ENCODE measurements at places on chromosomes 1 and 21. TPM values are rescaled to one million over a fixed set of nuclear protein-coding genes. Genes with fewer than 3 reads are reported as not detected.

DCST1 gene
- not detected for total RNA-seq

SV2A gene
- 3.3 TPM for total RNA-seq

NHLH2 gene
- total RNA-seq = not detected

FCRL5 gene
- not detected for total RNA-seq

PGD gene
- total RNA-seq = 74.0 TPM

FOXJ3 gene
- total RNA-seq = 41.2 TPM

MPZ gene
- total RNA-seq = 0.81 TPM

CYYR1 gene
- total RNA-seq = 20.6 TPM

YRDC gene
- 18.0 TPM for total RNA-seq

KCNJ15 gene
- total RNA-seq = 1.1 TPM

KRTAP20-4 gene
- not detected for total RNA-seq

FCAMR gene
- total RNA-seq = not detected

SELENBP1 gene
- 2.4 TPM for total RNA-seq

WNT4 gene
- total RNA-seq = 0.32 TPM

FCRL6 gene
- not detected for total RNA-seq

FMOD gene
- total RNA-seq = 0.65 TPM

NUDT4B gene
- total RNA-seq = 36.6 TPM

MTHFR gene
- total RNA-seq = 18.1 TPM

PDC gene
- not detected for total RNA-seq

DPT gene
- not detected for total RNA-seq

RSPH1 gene
- not detected for total RNA-seq

UBE2J2 gene
- 35.9 TPM for total RNA-seq

PRRX1 gene
- total RNA-seq = 0.49 TPM

LHX8 gene
- not detected for total RNA-seq

SPRR4 gene
- not detected for total RNA-seq

KIF14 gene
- total RNA-seq = 7.9 TPM

RNF186 gene
- total RNA-seq = not detected

LIPI gene
- not detected for total RNA-seq

CLEC20A gene
- total RNA-seq = not detected

VANGL2 gene
- total RNA-seq = not detected

ADGRL4 gene
- 282 TPM for total RNA-seq

MFN2 gene
- 95.7 TPM for total RNA-seq

BMP8B gene
- under 0.01 TPM for total RNA-seq

MUL1 gene
- 19.6 TPM for total RNA-seq

C8B gene
- total RNA-seq = not detected

LCE1D gene
- not detected for total RNA-seq

NBPF4 gene
- total RNA-seq = not detected

LRRC38 gene
- total RNA-seq = 1.4 TPM

SLC66A1 gene
- 12.8 TPM for total RNA-seq

S1PR1 gene
- total RNA-seq = 169 TPM

C1orf87 gene
- not detected for total RNA-seq

LRRC8C gene
- total RNA-seq = 27.1 TPM

ATAD3C gene
- not detected for total RNA-seq

ETV3L gene
- total RNA-seq = not detected

TDRD5 gene
- not detected for total RNA-seq

FAM131C gene
- not detected for total RNA-seq

DEPDC1 gene
- total RNA-seq = 10.8 TPM

BEST4 gene
- under 0.01 TPM for total RNA-seq

NR0B2 gene
- not detected for total RNA-seq

KANK4 gene
- total RNA-seq = not detected

KRTAP19-1 gene
- not detected for total RNA-seq

CD53 gene
- total RNA-seq = not detected

HTR6 gene
- total RNA-seq = not detected

RRP1 gene
- 13.4 TPM for total RNA-seq

PADI1 gene
- total RNA-seq = under 0.01 TPM

Measured in bladder microvascular endothelial cell (primary cell).